ENCODE measurements at places on chromosomes 1 and 21.
A peak's percentile ranks its signal among the peaks of the same experiment; 100 is the strongest.

- DNase-seq = no peak
Measured at GRCh38 chr1:222928212-222928611, 113.4 kb downstream of the DISP1 start.

- no peak for DNase-seq
Measured at GRCh38 chr1:83996621-83997020, 2.3 kb downstream of the TTLL7 start.

DNA sequence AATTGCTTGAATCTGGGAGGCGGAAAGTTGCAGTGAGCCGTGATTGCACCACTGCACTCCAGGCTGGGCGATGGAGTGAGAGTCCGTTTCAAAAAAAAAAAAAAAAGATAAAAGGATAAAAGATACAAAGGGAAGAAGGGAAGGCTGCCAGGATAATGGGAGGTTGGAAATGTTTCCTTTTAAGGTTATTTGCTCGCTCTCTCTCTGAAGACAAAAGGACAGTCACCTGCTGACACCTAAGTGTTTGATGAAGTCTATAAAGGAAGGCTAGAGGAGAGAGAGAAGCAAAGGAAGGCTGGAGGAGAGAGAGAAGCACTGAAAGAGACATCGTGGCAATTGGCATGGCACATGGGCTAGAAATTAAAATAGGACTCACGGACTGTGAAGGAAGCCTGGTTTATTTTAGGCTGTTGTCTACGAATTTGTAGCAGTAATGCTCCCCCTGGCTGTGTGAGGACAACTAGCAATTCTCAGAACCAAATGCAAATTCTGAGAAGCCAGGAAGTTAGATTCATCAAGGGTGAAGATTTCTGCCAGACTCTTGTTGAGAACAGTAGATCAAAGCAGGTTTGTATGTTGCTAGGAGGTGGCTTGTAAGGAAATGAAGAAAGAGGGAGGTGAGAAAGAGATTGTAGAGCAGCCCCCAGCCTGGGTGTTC, 154.2 kb downstream of the ZP4 start:
- DNase-seq = no peak

DNA sequence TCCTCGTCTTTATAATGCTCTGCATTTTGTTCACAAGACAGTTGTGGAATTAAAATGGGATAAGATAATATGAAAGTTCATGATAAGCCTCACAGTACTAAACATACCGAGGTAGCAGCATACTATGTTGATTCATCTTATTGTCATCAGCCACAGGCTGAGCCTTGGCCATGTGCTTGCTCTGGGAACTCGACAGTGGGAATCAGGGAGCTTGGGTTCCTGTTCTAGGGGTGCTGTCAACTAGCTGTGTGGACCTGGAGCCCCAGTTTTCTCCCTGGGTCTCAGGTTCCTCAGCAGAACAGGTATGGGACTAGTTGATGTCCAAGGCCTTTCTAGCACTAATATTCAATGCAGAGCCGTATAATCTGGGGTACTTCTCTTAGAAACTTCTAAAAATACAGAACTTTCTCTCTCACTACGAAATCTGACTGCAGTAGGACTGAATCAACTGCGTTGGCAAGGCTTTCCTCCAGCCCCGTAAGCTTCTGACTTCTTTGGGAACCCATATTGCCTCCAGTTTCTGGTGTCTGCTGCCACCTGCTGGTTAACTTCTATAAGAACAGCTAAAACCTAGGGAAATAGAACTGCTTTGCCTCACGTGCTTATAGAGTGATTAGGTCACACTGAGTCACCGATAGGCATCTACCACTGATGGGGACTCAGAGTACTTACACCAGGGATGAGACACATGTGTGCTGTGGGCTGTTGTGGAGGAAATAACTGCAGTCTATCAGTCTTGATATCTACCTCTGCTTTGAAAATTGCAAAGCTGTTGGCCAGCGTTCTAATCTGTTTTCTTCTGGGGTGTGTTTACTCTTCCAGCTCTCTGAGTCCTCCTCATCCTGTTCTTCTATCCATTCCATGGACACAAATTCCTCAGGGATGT, 110.9 kb downstream of the RGL1 start:
- peak; percentile 96 for DNase-seq

- DNase-seq = peak; percentile 17
Measured at GRCh38 chr1:193069748-193070385, 10.5 kb downstream of the RO60 start.

DNA sequence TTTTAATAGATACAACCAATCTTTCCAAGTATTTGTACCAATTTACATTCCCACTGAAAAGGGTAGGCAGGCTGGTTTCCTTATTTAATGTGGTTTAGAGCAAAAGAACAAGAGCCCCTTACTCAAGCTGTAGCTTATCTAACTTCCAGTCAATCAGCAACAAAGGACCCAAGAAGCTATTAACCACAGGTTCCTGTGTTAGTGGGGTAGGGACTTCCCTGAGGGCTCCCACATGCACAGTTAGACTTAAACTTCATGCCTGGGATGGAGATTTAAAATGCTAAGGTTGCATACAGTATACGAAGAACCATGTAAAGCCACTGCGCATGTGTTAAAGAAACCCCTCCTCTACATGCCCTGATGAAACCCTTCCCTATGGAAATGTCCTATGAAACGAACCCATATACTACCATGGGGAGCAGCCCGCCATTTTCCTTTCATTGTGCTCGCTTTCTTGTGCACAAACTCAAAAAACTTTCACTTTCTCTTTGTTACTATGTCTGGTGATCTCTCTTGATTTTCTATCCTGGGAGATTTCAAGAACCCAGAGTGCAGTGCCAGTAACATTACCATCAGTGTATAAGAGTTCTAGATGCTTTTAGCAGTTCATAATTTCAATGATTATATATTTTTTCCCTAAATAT, 23.3 kb upstream of the ST6GALNAC5 start:
- no peak for DNase-seq

DNA sequence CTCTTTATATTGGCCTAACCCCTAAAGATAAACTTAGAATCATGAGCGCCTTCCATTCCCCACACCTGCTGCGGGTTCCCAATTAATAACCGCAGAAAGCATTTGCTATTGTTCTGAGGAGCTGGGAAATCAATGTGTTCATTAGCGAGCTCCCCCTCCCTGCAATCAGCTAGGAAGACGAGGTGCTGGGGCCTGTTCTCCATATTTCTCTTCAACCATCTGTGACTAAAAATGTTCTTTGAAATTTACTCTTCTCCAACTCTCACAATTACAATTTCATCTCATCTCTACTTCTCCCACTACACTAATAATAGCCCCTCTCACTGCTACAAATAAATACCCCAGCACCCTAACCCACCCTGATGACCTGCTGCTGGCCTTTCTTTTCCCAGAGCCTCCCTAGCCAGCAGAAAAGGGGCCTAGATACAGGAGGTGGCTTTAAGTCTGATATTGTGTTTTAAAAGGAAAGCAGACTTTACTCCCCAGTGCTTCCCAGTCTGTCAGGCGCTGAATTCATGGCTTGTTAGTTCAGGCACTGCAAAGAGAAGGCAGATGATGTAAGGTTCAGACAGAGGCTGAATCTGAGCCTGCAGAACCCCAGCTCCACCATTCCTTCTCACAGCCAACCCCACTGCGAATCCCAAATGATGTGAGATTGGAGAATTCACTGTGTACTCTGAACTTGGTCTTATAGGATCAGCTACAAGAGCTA, 477.5 kb upstream of the DAB1 start:
- DNase-seq = no peak

DNA sequence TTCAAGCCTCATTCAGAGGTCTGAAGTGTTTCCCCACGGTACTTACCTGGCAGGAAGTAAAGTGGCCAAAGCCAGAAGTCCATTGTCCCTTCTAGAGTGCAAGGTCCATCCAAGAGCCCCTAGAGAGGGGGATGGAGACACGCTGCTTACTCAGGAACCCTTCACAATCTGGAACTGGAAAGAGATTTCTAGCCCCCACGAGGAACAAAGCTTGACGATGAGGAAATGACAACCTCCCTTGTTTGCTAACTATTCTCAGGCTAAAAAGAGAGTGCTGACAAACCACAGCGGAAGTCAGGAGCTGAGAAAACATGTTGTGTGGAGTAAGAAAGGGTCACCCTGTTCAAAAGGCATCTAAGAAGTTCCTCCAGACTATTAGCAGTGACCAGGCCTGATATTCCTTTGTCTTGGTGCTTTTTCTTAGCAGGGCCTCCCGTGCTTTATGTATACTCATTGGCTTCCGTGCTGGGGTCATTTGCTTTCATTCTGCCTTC, at the start of gene FCMR:
FCMR (minus strand) TSS at position 170 of the 494 bp plus-strand sequence; CDS start at position 83, 87 bp downstream.
- no peak for DNase-seq

- DNase-seq = no peak
Measured at GRCh38 chr1:207883104-207883651, 27.7 kb downstream of the CD34 start.

DNA sequence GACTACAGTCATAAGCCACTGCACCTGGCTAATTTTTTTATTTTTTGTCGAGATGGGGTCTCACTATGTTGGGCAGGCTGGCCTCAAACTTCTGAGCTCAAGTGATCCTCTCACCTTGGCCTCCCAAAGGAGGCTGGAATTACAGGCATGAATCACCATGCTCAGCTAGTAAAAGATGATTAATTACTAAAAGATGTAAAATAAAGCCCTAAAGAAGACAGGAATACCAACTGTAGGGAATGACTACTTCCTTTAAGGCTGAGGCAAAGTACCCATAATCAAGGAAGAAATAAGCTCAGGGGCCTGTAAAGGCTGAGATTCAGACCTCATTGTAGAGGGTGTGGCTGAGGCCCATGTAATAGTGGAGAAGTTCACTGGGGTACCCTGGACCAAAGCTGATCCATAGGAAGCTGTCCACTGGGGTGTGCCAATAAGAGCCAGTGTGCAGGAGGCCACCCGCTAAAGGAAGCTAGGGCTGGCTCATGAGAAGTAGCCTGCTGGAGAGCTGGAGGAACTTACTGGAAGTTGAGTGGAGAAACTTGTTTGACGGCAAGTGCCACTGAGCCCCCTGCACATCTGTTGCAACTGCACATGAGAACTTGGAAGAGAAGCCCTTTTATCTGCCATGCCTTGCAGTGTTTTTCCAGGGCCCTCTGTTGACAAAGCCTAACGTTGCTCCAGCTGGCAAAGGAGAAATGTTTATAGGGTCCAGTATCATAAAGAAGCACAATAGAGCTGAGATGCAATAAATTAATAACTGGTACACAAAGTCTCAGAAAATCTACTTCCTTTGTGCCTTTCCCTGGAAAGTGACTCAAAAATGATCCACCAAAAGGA, 17.8 kb upstream of the SERTAD4 start:
- DNase-seq = no peak

DNA sequence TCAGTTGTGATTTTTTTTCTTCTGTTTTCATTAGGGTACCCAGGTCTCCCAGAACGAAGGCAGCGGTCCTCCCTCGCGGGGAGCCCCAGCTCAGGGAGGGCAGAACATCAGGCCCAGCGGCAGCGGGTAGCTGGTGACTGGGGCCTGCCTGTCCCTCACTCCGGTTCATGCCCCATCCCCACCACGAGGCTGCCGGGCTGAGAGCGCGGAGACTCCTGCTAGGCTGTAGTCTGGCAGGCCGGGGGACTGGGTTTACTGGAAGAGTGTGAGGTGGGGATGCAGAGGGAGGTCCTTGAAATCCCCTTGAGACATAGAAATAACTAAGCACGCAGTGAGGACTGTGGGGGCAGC, 10.5 kb downstream of the BRINP2 start:
- no peak for DNase-seq

DNA sequence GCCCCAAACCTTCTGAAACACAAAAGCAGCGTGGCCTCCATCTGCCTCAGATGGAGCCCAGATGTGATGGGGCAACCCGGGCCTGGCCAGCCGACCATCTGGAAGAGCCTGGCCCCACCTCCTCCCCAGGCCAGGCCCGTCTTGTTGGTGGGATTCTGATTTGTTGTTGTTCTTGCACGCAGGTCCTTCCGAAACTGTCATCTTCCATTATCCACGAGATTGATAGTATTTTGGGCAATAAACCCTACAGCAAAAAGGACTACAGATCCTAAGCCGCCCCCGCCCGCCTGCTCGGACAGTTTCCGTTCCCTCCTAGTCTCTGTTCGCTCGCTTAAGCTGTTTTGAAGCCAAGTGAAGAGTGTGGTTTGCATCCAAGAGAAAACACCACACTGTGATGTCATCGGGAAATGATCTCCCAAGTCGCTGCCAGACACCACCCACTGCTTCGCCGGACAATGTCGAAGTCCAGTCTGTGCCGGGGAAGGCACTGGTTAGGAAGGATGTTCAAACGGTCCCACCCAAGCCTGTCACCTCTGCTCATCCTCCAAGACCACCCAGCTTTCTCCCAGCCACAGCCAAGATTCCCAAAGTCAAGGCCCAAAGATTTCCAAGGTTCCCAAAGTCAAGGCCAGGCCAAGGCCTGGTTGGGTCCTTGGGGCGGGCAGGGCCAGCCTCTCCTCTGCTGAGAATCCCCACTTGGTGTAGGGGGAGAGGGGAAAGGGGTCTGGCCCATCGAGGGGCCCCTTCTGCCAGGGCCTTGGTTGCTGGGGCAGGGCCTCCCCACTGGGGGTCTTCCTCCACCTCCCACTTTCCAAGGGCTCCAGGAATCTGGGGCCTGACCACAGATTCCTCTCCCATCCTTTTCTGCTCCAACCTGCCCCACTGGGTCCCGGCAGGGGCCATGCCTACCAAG, 52.9 kb downstream of the KCNAB2 start:
- DNase-seq = peak; percentile 35

GRCh38 chr1:66575739-66576138, 41.8 kb downstream of the SGIP1 start:
- peak; percentile 93 for DNase-seq

DNA sequence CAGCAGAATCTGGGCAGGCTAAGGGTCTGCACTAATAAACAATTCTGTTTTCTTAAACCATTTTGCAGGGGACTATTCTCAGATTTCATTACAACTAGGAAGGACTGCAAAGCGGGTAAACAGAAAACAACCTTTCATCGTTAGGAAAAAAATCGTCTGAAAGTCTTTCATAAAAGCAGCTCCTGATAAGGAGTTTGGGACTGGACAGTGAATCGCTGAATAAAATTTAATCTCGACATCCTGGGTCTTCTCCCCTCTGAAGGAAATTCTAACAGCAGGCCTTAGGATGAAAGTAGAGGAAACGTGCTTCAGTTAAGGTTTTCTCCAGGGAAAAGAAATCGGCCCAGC, 471 bp upstream of the MTF2 start:
- DNase-seq = no peak

- DNase-seq = no peak
Measured at GRCh38 chr1:209746451-209747165, 9.2 kb upstream of the TRAF3IP3 start.

DNA sequence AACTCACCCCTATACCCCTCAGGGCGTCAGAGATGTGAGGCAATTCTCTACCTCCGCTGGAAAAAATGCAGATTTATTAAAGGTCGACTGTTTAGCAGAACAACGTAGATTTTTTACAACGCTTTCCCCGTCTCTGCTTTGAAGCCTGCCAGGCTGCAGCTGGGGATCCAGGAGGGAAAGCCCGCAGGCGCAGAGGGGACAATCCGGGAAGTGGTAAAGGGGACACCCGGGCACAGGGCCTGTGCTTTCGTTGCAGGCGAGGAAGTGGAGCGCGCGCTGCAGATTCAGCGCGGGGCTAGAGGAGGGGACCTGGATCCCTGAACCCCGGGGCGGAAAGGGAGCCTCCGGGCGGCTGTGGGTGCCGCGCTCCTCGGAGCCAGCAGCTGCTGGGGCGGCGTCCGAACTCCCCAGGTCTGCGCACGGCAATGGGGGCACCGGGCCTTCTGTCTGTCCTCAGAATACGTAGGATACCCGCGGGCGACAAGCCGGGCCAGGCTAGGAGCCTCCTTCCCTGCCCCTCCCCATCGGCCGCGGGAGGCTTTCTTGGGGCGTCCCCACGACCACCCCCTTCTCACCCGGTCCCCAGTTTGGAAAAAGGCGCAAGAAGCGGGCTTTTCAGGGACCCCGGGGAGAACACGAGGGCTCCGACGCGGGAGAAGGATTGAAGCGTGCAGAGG, 5.5 kb downstream of the SIM2 start:
- no peak for DNase-seq

All from fibroblast of the conjunctiva (primary cell).